Thymus (tissue), 14 donors: ENCODE measurements at places on chromosomes 5 and 9.

- H3K4me3 ChIP-seq = no peak overlapping the region
- no peaks in the 10 kb centered on the region for H3K36me3 ChIP-seq
- no peaks in the 10 kb centered on the region for H3K27me3 ChIP-seq
- H3K27ac ChIP-seq = no peak overlapping the region
- no peak for DNase-seq
- no peaks in the 10 kb centered on the region for H3K4me1 ChIP-seq
Measured at GRCh38 chr5:100434815-100435214, 100.4 kb upstream of the FAM174A start.

GRCh38 chr5:105508519-105508918 is 1945.9 kb upstream of the NUDT12 start:
- H3K27me3 ChIP-seq = no peaks in the 10 kb centered on the region
- H3K36me3 ChIP-seq = no peaks in the 10 kb centered on the region
- no peaks in the 10 kb centered on the region for H3K4me1 ChIP-seq
- H3K4me3 ChIP-seq = no peak overlapping the region
- no peak for DNase-seq
- H3K27ac ChIP-seq = no peak overlapping the region

- no peaks in the 10 kb centered on the region for H3K36me3 ChIP-seq
- no peak overlapping the region for H3K4me3 ChIP-seq
- H3K27ac ChIP-seq = no peak overlapping the region
- no peaks in the 10 kb centered on the region for H3K4me1 ChIP-seq
- no peaks in the 10 kb centered on the region for H3K27me3 ChIP-seq
Measured at GRCh38 chr5:74316064-74316603, 324.4 kb downstream of the ENC1 start.

DNA sequence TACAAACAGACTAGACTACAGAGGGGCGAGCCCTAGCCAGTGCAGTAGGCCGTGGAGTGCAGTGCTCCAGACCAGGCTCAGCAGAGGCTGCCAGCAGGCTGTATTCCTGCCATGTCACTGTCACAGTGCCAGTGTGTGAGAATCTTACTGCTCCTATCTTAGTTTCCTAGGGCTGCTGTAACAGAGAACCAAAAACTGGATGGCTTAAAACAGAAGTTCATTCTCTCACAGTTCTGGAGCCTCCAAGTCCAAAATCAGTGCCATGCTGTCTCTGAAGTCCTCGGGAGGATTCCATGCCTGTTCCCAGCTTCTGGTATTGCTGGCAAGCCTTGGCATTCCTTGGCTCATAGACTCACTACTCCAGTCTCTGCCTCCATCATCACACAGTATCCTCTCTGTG is 75.0 kb upstream of the SAP30L start:
- H3K4me3 ChIP-seq = no peak overlapping the region
- H3K27ac ChIP-seq = no peak overlapping the region
- H3K4me1 ChIP-seq = no peaks in the 10 kb centered on the region
- no peaks in the 10 kb centered on the region for H3K27me3 ChIP-seq
- H3K36me3 ChIP-seq = no peaks in the 10 kb centered on the region
- no peak for DNase-seq

DNA sequence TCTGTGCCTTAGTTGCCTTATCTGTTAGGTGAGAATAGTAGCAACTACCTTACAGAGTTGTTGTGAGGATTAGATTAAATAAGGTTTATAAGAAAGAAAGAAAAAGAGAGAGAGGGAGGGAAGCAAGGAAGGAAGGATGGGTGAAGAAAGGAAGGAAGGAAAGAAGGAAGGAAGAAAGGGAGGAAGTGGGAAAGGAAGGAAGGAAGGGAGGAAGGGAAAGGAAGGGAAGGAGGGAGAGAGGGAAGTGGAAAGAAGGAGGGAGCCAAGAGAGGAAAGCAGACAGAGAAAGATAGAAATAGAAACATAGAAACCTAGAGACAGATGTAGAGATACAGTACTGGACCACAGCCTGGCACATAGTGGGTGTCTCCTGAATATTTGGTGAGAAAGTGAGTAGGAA is 207.1 kb upstream of the TRIM32 start:
- no peaks in the 10 kb centered on the region for H3K36me3 ChIP-seq
- no peaks in the 10 kb centered on the region for H3K27me3 ChIP-seq

GRCh38 chr5:43973318-43973717 is 370.3 kb downstream of the NNT start:
- no peak for DNase-seq
- no peaks in the 10 kb centered on the region for H3K36me3 ChIP-seq
- H3K27ac ChIP-seq = no peak overlapping the region
- H3K27me3 ChIP-seq = no peaks in the 10 kb centered on the region

- no peak overlapping the region for H3K4me3 ChIP-seq
- no peak for DNase-seq
- H3K27me3 ChIP-seq = no peaks in the 10 kb centered on the region
- H3K27ac ChIP-seq = no peak overlapping the region
- H3K4me1 ChIP-seq = no peaks in the 10 kb centered on the region
Measured at GRCh38 chr9:68505681-68506409, 34.8 kb downstream of the TMEM252 start.

DNA sequence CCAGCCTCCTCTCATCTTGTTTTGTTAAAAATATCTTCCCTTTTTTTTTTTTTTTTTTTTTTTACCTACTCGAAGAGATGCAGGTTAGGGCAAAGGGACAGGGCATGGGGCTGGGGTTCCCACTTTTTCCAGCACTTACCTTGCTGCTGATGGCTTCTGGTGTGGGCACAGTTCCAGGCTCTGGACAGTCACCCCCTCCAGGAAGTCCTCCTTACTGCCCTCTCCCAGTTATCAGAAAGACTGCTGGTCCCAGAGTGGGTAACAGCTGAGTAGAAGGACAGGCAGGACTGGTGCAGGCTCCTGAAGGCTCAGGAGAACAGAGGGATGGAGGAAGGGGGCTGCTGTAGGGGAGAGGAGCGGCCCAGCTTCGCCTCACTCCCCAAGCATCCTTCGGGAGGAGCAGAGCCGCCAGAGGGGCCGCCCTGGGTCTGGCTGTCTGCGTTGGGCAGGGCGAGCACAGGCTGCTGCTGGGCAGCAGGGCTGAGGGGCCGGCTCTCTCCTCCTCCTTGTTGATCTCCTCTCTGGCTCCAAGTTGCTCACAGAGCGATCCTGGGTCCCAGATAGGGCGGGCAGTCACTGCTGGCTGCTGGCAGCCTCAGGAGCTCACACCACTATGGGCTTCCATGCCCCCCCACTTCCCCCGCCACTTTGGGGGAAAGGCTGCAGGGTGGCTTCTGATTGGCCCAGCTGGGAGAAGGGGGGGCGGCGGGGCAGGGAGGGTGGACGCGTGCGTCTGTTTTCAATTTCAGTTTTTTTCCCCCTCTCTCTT is at the start of gene PDGFRB:
PDGFRB (minus strand) TSS at position 588 of the 769 bp plus-strand sequence. CDS start 18,798 bp downstream, outside the sequence.
- peaks cover 8% of the 10 kb centered on the region for H3K27me3 ChIP-seq
- H3K4me1 ChIP-seq = peaks cover 38% of the 10 kb centered on the region
- peak within 1 kb of the TSS; percentile 29 for H3K4me3 ChIP-seq
- no peak within 1 kb of the TSS for H3K27ac ChIP-seq
- H3K36me3 ChIP-seq = no peaks in the 10 kb centered on the region

DNA sequence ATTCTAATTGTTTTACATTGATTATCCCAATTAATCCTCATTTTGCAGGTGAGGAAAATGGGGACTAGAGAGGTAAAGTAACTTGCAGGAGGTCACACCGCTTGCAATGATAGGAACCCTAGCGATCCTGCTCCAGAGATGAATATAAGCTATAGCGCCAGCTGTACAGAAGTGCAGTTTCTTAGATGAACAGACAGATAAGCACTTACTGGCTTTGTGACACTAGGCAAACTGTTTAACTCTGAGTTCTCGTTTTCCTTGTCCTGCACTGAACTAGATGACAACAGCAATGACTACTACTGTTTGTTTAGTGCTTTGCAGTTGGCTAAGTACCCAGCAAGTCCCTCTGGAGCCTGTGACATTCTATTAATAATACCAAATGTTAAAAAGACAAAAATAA is 11.1 kb downstream of the LHX6 start:
- peaks cover 40% of the 10 kb centered on the region for H3K4me1 ChIP-seq
- no peaks in the 10 kb centered on the region for H3K36me3 ChIP-seq
- peaks cover 95% of the 10 kb centered on the region for H3K27me3 ChIP-seq
- DNase-seq = no peak

DNA sequence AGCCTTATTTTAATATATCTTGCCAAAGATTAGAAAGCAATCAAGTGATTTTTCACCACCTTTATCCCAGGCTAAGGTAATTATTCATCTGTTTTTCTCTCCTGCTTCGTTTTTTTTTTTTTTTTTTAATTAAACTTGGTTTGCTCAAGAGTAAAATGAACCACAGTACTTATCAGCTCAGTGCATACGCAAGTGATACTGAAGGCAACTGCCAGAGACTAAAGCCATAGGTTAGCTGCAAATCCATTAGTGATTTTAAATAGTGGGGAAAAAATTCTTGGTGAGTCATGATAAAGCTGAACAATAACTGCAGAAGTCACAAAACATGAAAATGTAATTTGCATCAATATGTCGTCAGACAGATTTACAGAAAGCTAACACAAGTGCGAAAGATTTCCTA is 829.1 kb downstream of the PTPRD start:
- H3K27ac ChIP-seq = no peak overlapping the region
- no peaks in the 10 kb centered on the region for H3K4me1 ChIP-seq
- H3K4me3 ChIP-seq = no peak overlapping the region
- H3K36me3 ChIP-seq = no peaks in the 10 kb centered on the region

DNA sequence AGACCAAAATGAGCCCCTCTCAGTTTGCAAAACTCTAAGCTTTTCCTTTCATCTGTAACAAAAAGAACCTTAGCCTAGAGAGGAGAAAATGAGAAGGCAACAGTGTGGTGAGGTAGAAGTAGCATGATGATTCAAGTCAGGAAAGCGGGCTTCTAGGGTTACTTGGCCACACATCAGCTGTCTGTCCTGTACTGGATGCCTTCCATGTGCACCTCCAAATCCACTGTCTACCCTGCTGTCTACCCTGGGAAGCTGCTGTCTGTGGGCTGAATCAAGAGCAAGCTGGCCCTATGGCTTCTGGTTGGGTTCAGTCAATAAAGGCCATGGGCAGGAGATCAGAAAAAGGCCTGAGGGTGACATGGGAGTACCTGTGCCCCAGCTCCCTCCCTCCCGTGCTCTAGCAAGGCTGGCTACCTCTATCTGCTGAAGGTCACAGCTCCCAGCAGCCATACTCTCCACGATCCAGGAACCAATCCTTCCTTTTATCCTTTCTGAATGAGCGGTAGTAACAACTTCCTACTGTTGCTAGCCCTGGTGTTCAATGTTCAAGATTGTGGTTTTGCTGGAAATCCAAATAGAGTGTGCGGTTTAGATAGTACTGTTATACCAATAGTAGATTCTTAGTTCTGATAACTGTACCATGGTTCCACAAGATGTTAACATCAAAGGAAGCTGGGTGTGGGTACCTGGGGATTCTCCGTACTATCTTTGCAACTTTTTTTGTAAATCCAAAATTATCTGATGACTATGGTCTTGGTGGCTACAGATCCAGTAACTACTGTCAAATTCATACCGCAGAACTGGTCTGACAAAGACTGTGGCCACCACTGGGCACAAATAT is 191.0 kb downstream of the ESM1 start:
- H3K4me1 ChIP-seq = no peaks in the 10 kb centered on the region
- peak overlapping the region; percentile 59 for H3K27ac ChIP-seq
- no peak for DNase-seq
- no peaks in the 10 kb centered on the region for H3K27me3 ChIP-seq
- no peak overlapping the region for H3K4me3 ChIP-seq

DNA sequence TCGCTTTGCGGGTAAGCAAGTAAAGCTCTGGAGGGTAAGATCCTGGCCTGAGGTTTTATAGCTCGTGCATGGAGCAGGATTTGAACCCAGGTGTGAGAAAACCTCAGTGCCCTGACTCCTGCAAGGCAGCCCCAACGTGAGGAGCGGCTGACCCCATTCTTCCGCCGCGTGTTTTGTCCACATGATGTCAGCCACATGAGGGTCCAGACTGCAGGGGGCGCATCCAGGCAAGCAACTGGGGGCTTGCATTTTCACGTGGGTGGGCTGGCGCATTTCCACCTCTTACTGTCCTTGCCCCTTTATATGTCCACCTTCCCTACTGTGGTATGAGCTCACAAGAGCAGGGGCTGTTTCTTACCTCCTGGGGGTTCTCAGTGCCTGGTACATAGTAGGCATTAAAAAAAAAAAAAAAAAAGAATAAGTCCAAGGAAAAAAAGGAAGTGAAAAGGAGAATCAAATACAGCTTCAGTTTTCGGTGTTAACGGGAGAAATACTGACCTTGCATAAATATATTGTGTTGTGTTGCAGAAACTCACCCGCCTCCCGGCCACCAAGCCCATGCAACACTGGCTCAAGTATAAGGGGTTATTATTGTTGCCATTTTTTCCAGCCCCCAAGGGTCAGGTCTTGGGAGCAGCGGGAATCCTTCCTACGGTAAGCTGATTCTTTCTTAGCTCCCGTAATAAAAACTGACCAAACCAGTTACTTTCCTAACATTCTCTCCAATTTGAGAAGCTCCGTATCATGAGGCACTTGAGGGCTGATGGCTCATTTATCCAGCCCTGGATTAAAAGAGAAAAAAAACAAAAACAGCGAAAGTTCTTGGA is 15.0 kb downstream of the TLX3 start:
- H3K27me3 ChIP-seq = peaks cover 76% of the 10 kb centered on the region
- DNase-seq = no peak
- no peak overlapping the region for H3K4me3 ChIP-seq
- H3K36me3 ChIP-seq = no peaks in the 10 kb centered on the region
- H3K27ac ChIP-seq = no peak overlapping the region
- no peaks in the 10 kb centered on the region for H3K4me1 ChIP-seq

GRCh38 chr5:58687595-58687994 is 104.7 kb downstream of the RAB3C start:
- no peak overlapping the region for H3K27ac ChIP-seq
- H3K27me3 ChIP-seq = no peaks in the 10 kb centered on the region
- no peaks in the 10 kb centered on the region for H3K4me1 ChIP-seq
- DNase-seq = no peak
- H3K36me3 ChIP-seq = no peaks in the 10 kb centered on the region

- H3K4me3 ChIP-seq = no peak within 1 kb of the TSS
- H3K27ac ChIP-seq = no peak within 1 kb of the TSS
- DNase-seq = no peak
- no peaks in the 10 kb centered on the region for H3K27me3 ChIP-seq
- no peaks in the 10 kb centered on the region for H3K4me1 ChIP-seq
Measured at GRCh38 chr5:161685461-161685860, at the start of gene GABRA6. TSS of gene GABRA6 (plus strand) at chr5:161685721. CDS start at chr5:161685990, 269 bp downstream.

GRCh38 chr5:112697322-112697721 is 40.4 kb upstream of the APC start:
- no peaks in the 10 kb centered on the region for H3K4me1 ChIP-seq
- H3K4me3 ChIP-seq = no peak overlapping the region
- H3K27ac ChIP-seq = no peak overlapping the region
- H3K27me3 ChIP-seq = no peaks in the 10 kb centered on the region

DNA sequence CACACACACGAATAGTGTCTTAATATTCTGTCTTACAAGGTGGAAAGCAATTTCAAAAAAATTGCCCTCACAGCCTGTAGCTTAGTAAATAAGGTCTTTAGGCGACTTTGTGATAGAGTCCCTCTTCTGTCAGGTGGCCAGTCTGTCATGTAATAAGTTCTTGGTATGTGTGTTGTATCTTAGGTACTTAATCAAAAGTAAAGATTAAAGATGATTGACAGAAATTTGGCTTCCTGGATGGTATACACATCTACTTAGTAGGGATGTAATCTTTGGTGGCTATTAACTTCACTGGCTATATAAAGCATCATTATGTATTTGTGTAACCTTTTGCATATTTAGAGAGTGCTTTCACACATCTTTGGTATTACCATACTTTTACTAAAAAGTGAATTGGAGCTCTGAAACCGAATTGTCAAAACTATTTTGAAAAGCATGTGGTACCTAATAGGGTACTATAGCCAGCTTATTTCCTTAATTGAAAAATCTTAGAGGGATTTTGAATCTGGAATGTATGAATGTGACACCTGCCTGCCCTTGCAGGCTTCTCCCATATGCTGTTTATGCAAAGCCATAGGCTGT is 3.4 kb downstream of the G3BP1 start:
- H3K36me3 ChIP-seq = peaks cover 17% of the 10 kb centered on the region
- H3K27ac ChIP-seq = no peak overlapping the region
- peaks cover 8% of the 10 kb centered on the region for H3K4me1 ChIP-seq
- no peak overlapping the region for H3K4me3 ChIP-seq
- no peak for DNase-seq
